ENCODE measurements at places on chromosomes 7 and 10.
A peak's percentile ranks its signal among the peaks of the same experiment; 100 is the strongest.

- no peak for DNase-seq
Measured at GRCh38 chr7:91512958-91513357, 248.7 kb downstream of the FZD1 start.

DNA sequence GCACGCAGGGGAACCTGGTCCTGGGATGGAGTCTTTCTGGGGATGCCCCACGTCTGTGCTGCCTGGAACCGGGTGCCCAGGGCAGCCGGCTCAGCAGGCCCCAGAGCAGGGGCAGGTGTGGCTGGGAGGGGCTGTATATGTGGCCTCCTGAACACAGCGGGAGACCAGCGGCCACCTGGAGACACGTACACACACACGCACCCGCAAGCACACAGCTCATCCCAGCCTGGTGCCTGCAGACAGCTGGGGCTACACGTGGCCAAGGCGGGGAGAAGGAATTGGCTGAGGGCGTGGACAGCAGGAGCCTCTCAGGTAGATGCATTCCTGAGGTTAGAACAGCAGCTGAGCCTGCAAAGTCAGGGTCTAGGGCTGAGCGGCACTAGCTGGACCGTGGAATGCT is 14.0 kb downstream of the ADAM8 start:
- DNase-seq, result peak; percentile 65

- DNase-seq, result no peak
Measured at GRCh38 chr10:86855513-86855912, 99.1 kb downstream of the BMPR1A start.

GRCh38 chr7:96669812-96670211 is 39.8 kb downstream of the SEM1 start:
- DNase-seq, result peak; percentile 55

DNA sequence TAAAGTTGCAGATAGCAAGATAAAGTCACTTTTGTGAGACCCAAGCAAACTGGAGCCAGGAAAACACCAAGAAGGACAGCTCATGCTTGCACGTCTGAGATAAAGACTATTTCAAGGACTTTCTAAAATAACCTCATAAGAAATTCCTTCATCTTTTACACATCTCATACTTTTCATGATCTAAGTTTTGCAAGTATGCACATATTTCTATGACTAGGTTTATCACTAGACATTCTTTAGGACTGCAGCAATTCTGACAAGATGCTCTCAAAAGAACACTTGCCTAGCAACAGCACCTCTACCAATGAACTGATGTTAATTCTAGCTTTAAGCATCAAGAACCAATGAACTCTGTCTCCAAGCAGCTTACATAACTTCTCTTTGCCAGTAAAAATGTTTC is 457.6 kb downstream of the SEMA3D start:
- no peak for DNase-seq

DNA sequence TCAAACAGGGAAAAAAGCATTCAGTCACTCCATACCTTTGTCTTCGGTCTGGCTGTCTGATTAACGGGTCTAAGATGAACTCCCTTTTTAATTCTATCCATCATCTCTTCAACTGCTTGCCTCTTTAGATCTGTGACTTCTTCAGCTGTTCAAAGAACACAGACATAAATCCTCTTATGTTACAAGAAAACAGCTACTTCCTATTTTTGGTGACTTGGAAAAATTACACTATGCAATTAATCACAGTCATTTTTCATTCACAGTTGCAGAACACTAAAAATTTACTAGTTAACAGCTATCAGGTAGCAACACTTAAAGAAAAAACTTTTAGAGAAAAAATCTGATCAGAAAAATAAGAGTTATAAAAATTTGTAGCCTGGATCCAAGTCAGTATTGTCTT is 66.0 kb downstream of the ENO4 start:
- no peak for DNase-seq

DNA sequence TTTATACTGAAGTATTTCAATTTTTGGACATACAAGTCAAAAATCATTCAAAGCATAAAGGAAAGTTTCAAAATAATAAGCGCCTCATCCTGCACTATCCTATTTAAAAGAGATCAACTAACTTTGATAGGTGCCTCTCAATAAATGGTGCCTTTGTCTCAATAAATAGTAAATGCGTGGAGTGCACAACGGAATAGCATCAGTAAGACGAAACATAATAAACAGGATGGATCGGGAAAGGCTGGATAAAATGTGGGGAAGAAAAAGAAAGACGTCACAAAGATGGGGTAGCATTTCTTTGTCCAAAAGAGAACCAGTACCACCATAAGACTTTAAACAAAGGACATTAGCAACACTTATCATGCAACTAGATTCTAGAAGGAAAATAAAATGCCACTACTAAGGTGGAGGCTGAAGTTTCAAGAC is 571 bp upstream of the PRKAR2B start:
- no peak for DNase-seq

DNA sequence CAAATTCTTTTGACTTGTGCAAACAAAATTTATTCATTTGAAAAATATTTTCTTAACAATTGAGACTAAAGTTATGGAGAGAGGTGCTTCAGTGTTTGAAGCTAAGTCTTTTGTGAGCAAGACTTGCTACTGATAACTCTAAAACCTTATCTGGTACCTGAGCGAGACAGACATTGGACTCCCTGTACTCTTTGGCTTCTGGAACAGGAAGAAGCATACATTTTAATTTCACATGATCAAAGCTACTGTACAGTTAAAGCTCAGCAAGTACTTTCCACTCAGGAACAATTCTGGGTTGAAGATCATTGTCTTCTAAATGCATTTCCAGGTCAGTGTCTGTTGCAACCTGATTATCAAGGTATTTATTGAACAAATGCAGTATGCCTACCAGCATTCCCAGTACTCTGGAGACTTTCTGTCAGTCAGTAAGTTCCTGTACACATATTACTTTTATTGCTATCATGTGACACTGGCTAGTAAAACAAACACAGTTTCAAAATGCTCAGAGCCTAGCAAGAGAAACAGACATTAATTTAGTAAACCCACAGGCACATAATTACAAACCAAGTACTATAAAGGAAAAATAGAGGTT is 42.4 kb downstream of the CABCOCO1 start:
- DNase-seq, result no peak

GRCh38 chr10:17805921-17806577 is 3.1 kb upstream of the MRC1 start:
- DNase-seq, result peak; percentile 6

DNA sequence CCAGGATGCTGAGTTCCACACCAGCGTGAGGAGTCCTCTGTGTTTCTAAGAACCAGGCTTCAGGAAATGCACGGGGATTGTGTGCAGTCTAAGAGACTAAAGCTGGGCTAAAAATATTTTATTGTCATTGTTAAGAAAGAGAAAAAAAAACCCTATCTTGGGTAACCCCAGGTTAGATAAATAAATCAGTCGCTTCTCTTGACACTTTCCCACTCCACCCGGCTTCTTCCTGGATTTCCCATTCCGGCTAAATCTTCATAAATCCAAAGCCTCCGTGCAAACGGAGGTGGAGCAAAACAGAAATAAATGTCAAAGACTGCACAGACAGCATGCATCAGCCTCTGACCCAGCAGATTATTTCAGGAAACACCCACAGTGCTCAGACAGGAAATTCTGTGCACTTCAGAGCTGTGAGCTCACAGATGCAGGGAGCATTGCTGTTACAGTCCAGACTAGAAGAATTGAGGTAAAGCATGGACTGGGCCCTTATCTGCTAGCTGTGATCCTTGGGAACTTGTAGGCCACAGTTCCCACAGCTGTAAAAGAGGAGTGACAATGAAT is 44.8 kb upstream of the GRID1 start:
- no peak for DNase-seq

Measured in NCI-H2081 (cell line).